ENCODE measurements at places on chromosomes 1 and 21.

GRCh38 chr1:182119631-182120030, 58.1 kb upstream of the ZNF648 start:
- no peaks in the 10 kb centered on the region for H3K27me3 ChIP-seq
- H3K4me3 ChIP-seq = no peak overlapping the region
- H3K4me1 ChIP-seq = no peaks in the 10 kb centered on the region
- H3K27ac ChIP-seq = no peak overlapping the region
- no peaks in the 10 kb centered on the region for H3K36me3 ChIP-seq

GRCh38 chr1:114009393-114009792, 30.1 kb downstream of the OLFML3 start:
- H3K27me3 ChIP-seq = no peaks in the 10 kb centered on the region
- H3K36me3 ChIP-seq = no peaks in the 10 kb centered on the region
- no peak overlapping the region for H3K4me3 ChIP-seq
- DNase-seq = no peak
- H3K27ac ChIP-seq = no peak overlapping the region

DNA sequence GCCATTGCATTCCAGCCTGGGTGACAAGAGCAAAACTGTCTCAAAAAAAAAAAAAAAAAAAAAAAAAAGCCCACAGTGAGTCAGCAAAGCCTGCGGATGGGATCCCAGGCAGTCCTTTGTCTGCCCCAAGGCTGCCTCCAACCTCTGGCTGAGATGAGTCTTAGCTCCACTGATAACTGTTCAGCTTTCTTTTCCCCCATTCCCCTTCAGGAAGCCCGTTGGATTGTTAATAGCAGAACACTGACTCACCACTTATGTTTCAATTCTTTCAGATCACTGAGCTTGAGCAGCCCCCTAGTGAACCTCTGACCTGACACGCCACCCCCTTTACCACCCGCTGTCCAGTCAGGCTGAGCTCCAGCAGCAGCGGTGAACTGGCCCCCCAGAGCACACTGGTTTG, 57.5 kb downstream of the ERG start:
- no peak overlapping the region for H3K27ac ChIP-seq
- no peaks in the 10 kb centered on the region for H3K36me3 ChIP-seq
- no peak overlapping the region for H3K4me3 ChIP-seq
- H3K4me1 ChIP-seq = no peaks in the 10 kb centered on the region
- no peak for DNase-seq
- no peaks in the 10 kb centered on the region for H3K27me3 ChIP-seq

DNA sequence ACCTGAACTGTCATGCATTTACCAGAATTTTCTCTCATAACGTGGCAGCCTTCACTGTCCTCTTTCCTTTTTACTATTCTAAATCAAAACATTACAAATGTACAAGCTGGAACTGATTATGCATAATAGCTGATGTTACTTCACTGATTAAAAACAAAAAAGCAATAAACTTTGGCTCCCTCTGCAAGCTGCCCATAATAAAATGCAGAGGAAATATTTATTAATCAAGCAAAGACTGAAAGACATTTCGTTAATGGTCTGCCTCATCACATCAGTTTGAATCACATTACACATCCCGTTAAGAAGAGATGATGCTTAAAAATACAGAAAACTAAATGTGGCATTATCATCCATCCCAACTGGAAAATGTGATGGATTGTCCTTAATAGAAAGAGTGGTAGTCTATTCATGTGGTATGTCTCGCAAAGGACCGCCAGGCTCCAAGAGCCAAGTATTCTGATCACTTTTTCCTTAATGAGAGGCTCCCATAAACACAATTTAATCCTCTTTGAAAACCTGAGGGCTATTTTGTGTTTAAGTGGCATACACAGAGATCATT, 225.3 kb downstream of the RGS7 start:
- DNase-seq = no peak
- no peaks in the 10 kb centered on the region for H3K4me1 ChIP-seq
- H3K36me3 ChIP-seq = no peaks in the 10 kb centered on the region
- no peaks in the 10 kb centered on the region for H3K27me3 ChIP-seq
- H3K27ac ChIP-seq = no peak overlapping the region
- no peak overlapping the region for H3K4me3 ChIP-seq

DNA sequence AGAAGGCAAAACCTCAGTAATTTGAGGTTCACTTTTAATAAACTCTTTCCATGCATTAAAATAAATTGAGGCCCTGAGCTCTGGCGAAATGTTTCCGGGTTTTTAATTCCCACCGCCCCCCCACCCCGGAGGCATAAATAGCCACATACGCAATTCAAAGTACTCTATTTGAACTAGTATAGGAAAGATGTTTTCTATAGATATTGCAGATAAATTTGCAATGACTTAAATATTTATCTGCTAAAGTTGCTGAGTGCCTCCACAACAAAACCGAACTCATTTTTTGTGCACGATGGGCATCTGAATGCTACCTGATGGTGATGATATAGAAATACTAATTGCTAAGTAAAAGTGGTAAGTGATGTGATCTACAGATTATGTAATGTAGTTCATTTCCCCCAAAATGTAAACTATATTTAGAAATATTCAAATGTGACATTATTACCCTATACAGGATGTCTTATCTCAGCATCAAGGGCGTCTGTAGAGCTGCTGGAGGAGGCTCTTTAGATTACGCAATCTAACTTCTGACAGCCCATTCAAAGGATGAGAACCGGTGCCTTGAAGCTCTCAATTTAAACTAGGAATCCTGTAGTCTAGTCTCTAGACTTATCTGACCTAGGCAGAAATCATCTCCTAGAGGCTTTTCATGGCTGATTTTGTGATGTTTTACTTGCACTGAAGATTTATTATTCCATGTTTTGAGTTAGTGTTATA, 8.5 kb downstream of the IRF2BP2 start:
- H3K27me3 ChIP-seq = no peaks in the 10 kb centered on the region
- peak overlapping the region; percentile 98 for H3K27ac ChIP-seq
- no peak overlapping the region for H3K4me3 ChIP-seq
- DNase-seq = peak; percentile 21
- peaks cover 41% of the 10 kb centered on the region for H3K4me1 ChIP-seq

GRCh38 chr1:158942490-158942889, 11.1 kb downstream of the PYHIN1 start:
- no peak overlapping the region for H3K4me3 ChIP-seq
- DNase-seq = no peak
- no peak overlapping the region for H3K27ac ChIP-seq

- H3K36me3 ChIP-seq = no peaks in the 10 kb centered on the region
- no peaks in the 10 kb centered on the region for H3K27me3 ChIP-seq
- H3K27ac ChIP-seq = no peak overlapping the region
Measured at GRCh38 chr1:60935599-60936110, 146.7 kb upstream of the NFIA start.

DNA sequence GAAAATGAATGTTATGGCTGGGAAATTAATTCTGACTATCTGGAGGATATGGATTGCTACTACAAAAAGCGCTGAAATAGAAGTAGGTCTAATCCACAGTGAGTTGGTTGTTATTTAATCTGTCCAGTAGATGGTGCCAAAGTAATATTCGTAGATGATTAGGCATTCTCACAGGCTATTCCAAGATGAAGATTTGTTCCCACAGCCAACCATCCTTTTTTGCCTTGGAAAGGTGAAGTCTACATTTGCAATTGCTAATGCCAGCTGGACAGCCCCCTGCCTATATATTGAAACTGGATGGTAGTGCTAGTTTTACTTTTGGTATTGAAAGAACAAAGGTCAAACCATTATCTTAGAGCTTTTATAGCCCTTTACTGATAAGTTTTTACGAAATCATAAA, 43.8 kb downstream of the RBM11 start:
- H3K27me3 ChIP-seq = no peaks in the 10 kb centered on the region
- DNase-seq = no peak
- no peak overlapping the region for H3K27ac ChIP-seq
- no peaks in the 10 kb centered on the region for H3K36me3 ChIP-seq

- no peaks in the 10 kb centered on the region for H3K36me3 ChIP-seq
- H3K4me1 ChIP-seq = no peaks in the 10 kb centered on the region
- no peak overlapping the region for H3K4me3 ChIP-seq
- H3K27ac ChIP-seq = no peak overlapping the region
- no peak for DNase-seq
Measured at GRCh38 chr1:83822208-83822607, 176.7 kb downstream of the TTLL7 start.

DNA sequence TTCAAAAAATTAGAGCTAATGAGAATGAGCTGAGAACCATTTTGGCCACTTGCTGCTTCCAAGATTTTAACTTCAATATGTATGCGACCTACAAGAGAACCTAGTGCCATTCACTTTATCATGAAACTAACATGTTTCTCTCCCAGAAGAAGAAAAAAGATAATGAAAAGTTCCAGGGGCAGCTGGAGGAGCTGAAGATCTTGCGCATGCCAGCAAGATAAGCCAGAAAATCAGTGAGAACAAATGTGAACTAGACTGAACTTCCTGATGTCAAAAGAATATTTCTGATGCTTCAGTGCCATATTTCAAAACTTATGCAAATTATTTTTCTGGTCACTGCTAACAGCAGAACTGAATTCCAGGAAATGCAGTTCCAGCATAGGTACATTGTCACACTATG, 1265.1 kb downstream of the BRINP3 start:
- no peaks in the 10 kb centered on the region for H3K4me1 ChIP-seq
- H3K27ac ChIP-seq = no peak overlapping the region
- no peak overlapping the region for H3K4me3 ChIP-seq
- H3K36me3 ChIP-seq = no peaks in the 10 kb centered on the region

GRCh38 chr1:230463326-230463725, 37.2 kb upstream of the PGBD5 start:
- H3K4me1 ChIP-seq = no peaks in the 10 kb centered on the region
- no peak overlapping the region for H3K27ac ChIP-seq
- H3K36me3 ChIP-seq = no peaks in the 10 kb centered on the region
- no peak overlapping the region for H3K4me3 ChIP-seq

- no peak for DNase-seq
- no peak overlapping the region for H3K4me3 ChIP-seq
- no peaks in the 10 kb centered on the region for H3K27me3 ChIP-seq
- no peaks in the 10 kb centered on the region for H3K36me3 ChIP-seq
- no peaks in the 10 kb centered on the region for H3K4me1 ChIP-seq
- no peak overlapping the region for H3K27ac ChIP-seq
Measured at GRCh38 chr1:191609305-191609704, 549.0 kb upstream of the RGS18 start.

- no peak for DNase-seq
- H3K4me1 ChIP-seq = no peaks in the 10 kb centered on the region
- H3K4me3 ChIP-seq = no peak overlapping the region
- H3K36me3 ChIP-seq = no peaks in the 10 kb centered on the region
Measured at GRCh38 chr1:191134796-191135195, 657.1 kb upstream of the BRINP3 start.
